CD4-positive, alpha-beta T cell treated with Interleukin-2 at 100 ng/mL for 4 hours (primary cell): ENCODE measurements at places on chromosomes 1 and 21.

DNA sequence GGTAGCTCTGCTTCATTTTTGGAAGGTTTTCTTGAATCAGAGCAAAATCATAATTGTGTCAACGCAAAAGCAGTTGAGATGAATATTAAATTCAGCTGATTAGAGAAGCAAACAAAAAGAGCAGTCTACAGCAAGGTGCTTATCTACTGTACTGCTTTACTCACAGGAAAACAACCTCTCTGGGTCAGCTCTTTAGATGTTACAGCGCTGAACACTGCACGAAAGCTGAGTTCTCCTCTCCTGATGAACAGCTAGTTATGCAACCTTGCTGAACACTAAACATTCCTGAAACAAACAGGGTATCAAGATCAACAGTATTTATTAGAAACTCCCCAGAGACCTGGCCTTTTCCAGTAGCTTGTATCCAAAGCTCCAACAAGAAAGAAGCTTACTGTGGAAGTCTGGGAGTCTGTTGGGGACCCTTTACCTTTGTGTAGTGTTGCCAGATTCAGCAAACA lies 41.3 kb downstream of the TBCE start:
- DNase-seq: no peak

GRCh38 chr21:38220270-38220737 lies 36.5 kb upstream of the KCNJ15 start:
- DNase-seq: no peak

GRCh38 chr1:27357281-27358037 lies 9.3 kb downstream of the MAP3K6 start:
- peak; percentile 84 for DNase-seq

DNA sequence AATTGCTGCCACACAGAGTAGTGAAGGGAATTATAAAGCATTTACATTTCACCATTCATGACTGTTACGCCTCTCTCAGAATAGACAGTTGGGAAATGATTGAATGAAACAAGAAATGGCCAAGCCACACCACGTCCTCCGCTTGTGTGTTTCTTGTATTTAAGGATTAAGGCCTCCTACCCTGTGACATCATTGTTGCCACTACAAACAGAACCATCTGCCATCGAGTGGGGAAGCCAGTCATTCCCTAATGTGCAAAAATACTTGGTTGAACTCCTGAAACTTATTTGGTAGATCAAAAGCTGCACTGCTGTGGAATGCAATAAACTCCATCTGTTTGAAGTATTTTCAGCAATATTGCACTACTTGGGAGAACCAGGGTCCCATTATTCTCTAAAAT lies 99.0 kb upstream of the C1orf105 start:
- no peak for DNase-seq

DNA sequence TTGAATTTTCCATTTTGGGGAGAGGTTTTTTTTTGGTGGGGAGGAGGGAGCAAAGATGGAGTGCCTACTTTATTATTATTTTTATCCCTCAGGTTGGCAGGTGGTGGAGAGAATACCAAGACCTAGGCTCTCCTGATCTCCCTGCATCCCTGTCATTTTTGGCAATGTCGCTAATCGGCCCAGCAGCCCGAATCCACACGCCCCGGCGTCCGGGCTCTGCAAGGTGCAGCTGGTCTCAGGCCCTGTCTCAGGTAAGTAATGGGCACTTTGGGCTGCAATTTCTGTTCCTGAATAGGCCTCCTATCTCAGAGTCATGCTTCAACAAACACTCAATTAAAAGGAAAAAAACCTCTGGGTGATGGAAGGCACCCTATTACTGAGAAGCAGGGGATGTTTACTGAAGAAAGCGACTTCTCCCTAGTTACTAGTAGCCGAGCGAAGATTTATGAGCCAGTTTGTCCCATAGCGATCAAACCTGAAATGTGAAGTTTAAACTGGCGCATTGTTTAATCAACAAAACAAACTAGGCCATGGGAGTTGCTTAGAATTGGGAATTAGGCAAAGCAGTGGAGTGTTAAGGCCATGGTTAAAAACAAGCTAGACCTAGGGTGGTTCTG lies 137.8 kb downstream of the RWDD3 start:
- DNase-seq: no peak

DNA sequence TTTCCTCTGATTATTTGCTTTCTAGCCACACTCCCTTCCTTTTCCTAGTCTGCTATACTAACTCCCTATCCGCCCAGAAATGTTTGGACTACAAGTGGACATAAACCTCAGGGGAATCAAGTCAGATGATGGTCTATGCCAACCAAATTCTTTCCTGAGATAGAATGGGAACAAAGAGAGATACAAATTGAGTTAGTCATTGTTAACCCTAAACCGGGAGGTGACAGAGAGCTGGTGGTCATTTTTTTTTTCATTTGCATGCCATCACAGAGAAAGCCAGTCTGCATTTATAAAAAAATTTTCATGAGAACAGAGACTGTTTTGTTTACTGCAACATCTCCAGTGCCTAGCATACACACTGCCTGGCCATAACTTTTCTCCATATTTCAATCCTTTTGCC lies 35.0 kb downstream of the MYSM1 start:
- no peak for DNase-seq

- DNase-seq: no peak
Measured at GRCh38 chr1:176692431-176692830, 229.5 kb downstream of the PAPPA2 start.

DNA sequence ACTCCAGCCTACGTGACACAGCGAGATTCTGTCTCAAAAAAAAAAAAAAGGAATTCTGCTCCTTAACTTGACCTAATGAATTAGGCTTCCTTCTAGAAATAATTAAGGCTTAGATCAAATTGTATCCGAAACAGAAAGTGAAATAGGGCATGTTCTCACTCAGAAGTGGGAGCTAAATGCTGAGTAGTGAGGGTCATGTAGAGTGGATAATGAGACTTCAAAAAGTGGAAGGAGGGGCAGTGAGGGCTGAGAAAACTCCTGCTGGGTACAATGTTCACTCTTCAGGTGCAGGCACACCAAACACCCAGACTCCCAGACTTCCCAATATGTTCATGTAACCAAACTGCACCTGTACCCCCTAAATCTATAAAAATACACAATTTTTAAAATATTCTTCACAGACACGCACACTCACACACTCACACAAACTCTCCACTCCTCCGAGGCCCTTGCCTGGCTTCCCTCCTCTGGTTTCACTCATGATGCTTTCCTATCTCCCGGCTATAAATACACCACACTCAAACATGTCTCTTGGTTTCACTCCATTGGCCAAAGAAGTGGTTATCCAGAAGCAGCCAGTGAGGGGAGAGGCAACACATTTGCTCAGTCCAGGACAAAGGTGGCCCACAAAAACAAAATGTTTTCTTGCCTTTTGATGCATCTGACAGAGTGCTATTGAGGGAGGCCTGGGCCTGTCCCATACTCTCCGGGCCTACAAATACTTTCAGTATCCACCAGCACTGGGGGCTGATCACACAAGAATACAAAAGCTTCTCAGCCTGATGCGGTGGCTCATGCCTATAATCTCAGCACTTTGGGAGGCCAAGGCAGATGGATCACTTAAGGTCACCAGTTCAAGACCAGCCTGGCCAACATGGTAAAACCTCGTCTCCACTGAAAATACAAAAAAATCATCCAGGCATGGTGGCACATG lies 249.2 kb downstream of the TOMM20 start:
- DNase-seq: no peak

DNA sequence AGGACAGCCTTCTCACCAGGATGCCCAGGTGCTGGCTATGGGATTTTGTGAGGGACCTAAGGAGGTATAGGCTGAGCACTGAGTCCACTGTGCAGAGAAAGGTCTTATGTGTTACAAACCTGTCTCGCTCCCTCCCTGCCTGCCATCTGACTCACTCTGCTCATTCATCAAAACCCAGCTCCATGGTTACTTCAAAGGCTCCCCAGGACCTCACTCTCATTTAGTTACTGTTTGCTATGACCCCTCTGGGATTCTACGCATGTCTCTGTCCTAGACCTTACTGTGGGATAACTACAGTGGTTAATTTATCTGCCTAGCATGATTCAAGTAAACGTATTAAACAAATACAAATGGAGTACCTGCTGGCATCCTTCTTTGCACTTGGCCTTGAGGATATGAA lies 211.6 kb upstream of the KIAA0040 start:
- no peak for DNase-seq

DNA sequence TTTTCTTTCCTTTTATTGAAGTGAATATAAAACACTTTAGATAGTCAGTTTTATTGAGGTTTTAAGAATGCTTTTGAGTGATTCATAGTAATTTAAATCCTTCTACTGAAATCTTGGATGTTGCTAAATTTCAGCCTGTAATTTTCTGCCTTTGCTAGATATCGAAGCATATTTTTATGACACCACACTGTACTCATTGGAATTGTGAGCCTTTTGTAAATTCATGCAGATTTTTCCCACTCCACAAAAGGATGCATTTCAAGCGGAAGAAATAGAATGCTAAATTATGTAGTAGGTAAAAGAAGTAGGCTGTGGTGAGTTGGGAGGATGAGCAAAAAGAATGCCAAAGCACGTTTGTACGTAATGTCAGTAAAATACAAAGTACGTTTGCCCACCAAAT lies 13.8 kb downstream of the SNX7 start:
- no peak for DNase-seq

GRCh38 chr1:204263254-204263910 lies 49.6 kb upstream of the GOLT1A start:
- DNase-seq: no peak

GRCh38 chr21:44867999-44868700 lies 5.3 kb downstream of the PTTG1IP start:
- DNase-seq: peak; percentile 58

GRCh38 chr1:223323491-223324484 lies 40.2 kb downstream of the SUSD4 start:
- DNase-seq: no peak

GRCh38 chr1:155904261-155904660 lies 6.9 kb downstream of the RIT1 start:
- no peak for DNase-seq

DNA sequence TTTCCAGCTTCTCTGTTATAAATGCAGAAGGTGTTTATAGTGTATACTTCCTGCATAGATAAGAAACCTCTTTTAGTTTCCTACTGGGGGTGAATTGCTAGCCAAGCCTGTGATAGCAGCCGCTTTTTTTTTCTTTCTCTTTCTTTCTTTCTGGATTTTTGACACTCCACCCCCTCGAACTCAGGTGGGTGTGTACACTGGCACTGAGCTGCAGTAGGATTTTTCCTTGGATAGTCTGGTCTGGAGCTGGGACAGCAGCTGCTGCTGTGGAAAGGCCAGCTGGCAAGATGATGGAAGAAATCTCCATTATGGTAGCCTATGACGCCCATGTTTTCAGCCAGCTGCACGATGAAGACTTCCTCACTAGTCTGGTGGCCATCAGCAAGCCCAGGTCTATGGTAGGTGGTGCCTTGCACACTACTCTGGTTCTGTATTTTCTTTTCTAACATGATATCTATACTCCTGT lies 122.5 kb upstream of the CACYBP start:
- no peak for DNase-seq

DNA sequence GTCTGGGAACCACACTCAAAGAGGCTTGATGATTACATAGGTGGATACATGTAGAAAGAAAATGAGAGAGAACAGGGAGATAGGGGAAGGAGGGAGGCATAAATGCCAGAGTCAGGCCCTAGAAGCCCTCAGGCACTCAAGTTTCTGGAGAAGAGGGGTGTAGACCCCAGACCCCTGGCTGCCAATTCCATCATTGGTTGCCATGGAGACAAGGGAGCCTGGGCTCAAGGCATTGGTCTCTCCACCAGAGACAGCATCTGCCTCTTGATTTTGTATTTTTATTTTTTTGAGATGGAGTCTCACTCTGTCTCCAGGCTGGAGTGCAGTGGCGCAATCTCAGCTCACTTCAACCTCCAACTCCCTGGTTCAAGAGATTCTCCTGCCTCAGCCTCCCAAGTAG lies 114.3 kb upstream of the GRIK3 start:
- no peak for DNase-seq

GRCh38 chr1:118825619-118826018 lies 162.5 kb downstream of the TBX15 start:
- no peak for DNase-seq

- no peak for DNase-seq
Measured at GRCh38 chr1:200243042-200243437, 166.8 kb downstream of the ZNF281 start.

GRCh38 chr1:154551474-154551873 lies 7.0 kb downstream of the UBE2Q1 start:
- DNase-seq: no peak

GRCh38 chr1:92755541-92756461 lies 29.1 kb downstream of the EVI5 start:
- DNase-seq: no peak

GRCh38 chr21:28148400-28149064 lies 844.1 kb downstream of the LTN1 start:
- DNase-seq: no peak

DNA sequence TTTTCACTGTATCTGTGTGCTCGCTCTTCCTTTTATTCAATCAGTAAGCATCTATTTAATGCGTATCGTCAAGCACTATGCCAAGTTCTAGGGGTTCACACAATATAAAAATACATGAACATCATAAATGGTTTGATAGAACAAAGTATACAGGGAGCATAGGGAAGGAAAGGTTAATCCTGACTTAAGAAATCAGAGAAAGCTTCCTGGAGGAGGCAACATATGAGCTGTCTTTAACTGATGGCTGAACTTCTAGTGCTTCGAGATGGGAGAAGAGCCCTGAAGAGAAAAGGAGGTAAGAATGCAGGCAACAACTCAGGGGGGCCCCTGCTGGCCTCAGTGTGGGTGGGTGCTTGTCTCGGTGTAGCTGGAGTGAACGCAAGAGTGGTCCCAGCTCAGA lies 63.6 kb upstream of the GALNT2 start:
- no peak for DNase-seq

DNA sequence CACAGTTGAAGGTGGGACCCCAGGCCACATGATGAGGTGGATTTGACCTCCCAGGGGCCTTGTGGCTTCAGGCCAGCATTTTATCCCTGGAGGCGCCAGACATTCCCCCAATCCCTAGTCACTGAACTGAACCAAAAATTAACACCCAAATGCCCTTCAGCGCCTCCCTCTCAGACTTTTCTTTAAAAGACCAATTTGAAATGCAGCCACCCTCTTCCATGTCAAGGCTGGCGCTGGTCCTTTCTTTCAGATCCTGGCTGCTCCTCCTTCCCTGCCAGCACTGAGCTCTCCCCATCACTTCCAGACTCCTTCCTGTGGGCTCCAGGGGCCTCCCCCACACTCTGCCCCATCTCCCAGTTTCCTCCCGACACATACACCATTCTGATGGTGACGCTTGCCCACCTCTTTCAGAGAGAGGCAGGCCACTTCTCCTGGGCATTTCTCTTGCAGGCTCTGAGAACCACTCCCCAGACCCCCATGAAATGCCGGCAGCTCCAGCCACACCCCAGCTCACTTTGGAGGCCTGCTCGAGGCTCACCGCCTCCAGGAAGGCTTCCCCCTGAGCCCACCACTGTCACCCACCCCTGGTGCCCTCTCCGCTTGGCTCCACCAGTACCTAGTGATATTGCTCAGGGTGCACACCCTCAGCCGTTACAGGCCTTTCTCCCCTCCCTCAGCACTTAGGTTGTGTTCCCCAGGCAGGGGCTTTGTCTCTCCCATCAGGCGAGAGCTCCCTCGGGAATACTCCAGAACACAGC lies 27.0 kb downstream of the NAV1 start:
- DNase-seq: no peak

- peak; percentile 56 for DNase-seq
Measured at GRCh38 chr1:90579212-90579802, 137.8 kb downstream of the BARHL2 start.

- DNase-seq: no peak
Measured at GRCh38 chr1:246267896-246268295, 239.2 kb downstream of the SMYD3 start.

- no peak for DNase-seq
Measured at GRCh38 chr1:70656361-70656760, 245.3 kb downstream of the CTH start.

GRCh38 chr1:55320891-55321290 lies 105.7 kb upstream of the USP24 start:
- DNase-seq: no peak
